GM12864 (cell line): ENCODE measurements at places on chromosomes 3 and 15.

DNA sequence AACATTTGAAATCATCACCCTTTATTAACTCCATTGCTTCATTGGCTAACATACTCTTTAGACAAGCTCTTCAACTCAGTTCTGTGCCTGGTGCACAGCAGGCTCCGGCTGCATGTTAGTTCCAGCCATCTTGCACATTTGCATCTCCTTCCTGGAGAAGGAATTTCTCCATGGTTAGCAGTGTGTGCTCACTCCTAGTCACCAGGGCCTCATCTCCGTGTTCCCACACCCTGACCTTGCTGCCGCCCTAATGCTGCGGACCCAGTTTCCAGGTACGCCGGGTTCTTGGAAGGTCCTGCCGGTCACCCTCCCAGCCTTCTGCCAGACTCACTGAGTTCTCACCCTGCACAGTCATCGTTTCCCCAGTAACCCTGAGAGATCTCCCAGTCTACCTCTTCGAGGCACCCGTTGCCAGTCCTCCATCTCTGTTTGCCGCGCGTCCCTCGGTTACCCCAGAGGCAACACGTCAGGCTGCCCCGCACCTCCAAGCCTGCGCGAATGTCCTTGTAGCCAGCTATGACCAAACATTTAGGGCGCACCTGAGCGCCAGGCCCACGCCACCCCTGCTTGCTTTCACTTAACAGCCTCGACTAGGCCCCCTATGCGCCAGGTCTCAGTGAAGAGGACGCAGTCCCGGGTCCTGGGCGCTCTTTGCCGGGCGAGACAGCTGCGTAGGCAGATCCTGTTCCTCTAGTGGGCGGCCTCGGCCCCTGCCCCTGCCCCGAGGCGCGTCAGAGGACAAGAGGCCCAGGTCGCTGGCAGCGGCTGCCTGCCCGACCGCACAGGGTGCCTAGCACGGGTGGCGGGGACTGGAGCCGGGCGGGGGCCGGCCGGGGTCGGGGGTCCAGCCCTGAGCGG is 747 bp upstream of the ZNF592 start:
- DNase-seq: no peak

DNA sequence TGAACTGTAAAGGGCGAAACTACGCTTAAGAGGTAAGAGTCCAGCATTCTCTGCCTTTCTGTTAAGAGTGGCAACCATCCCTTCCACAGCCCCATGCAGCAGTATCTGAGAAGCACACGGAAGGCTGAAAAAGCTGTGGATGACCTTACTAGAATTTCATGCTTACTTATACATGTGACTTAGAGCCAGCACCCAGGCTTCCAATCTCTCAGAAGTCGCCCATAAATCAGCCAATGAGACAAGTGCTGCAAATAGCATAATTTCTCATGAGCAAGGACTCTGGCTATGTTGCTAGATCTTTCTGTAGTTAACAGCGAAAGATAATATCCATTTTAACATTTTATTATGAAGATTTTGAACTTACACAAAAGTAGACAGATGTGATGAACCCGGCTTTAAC is 65.3 kb downstream of the IGF2BP2 start:
- DNase-seq: no peak

DNA sequence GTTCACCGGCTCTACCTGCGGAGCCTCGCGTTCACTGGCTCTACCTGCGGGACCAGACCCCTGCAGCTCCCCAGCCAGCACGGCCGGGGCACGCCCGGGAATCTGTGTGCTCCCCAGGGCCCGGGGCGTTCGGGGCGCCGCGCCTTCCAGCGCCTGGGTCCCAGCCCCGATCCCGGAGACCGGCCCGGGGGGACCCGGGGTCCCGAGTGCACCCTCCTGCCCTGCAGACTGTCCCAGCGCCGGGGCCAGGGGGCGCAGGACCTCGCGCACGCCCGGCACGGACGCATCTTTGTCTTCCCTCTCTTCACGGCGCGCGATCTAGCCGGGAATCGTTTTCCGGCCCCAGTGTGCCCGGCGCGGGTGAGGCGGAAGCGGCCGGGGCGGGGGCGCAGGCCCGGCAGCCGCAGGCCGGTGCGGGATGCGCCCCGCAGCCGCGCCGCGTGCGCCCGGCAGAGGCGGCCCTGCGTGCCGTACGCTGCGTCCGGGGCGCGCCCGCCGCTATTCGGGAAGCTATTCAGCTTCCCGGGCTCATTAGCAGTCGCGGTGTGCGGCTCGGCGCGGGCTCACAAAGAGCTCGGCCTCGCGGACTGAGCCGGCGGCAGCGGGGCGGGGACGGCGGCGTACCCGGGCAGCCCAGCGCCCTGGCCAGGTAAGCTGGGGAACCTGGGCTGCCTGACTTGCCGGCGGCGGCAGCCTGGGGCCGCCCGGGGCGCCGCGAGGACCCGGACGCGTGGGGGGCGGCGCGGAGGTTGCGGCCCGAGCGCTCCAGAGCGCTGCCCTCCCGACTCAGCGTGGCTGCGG is at the start of gene APBA2:
Gene APBA2 (plus strand): TSS at position 345 of the 801 bp plus-strand sequence. CDS start 167,911 bp downstream, outside the sequence.
- no peak for DNase-seq

- DNase-seq: no peak
Measured at GRCh38 chr15:56869573-56869972, 48.9 kb upstream of the TCF12 start.

GRCh38 chr3:122004991-122005565 is 17.0 kb downstream of the ILDR1 start:
- no peak for DNase-seq

GRCh38 chr3:180983136-180983535 is 6.4 kb downstream of the DNAJC19 start:
- no peak for DNase-seq

GRCh38 chr3:40511031-40511718 is 5.3 kb downstream of the ZNF620 start:
- no peak for DNase-seq

GRCh38 chr3:168801794-168802193 is 706.1 kb upstream of the GOLIM4 start:
- DNase-seq: no peak

GRCh38 chr15:50426428-50426827 is 2.2 kb downstream of the USP8 start:
- no peak for DNase-seq

DNA sequence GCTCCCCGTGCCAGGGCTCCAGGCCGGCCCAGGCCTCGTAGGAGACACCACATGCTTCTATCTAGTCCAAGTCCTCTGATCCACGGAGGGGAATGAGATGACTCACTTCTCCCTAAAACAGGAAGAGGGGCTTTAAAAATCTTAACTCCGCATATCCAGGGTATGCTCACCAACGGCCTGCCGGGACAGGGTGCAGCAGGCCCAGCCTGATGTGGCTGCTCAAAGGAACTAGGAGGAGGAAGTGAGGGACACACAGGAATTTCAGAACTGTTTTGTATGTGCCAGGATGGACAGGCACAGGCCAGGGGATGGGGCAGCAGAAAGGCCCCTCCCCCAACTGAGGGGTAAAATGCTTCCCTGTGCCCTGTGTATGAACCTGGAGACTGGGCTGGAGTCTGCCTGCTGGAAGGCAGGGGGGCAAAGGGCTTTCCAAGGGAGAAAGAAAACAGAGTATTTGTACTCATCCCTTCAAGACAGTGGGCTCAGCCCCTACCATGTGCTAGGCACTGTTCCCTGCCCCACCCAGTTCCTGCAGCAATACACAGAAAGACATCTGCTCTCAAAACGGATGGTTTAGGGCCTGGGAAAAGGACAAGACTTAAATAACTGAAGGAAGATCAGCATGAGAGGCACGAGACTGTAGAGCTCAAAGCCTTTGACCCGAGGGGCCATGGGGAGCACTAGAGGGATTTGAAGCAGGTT is 22.1 kb downstream of the CHDH start:
- no peak for DNase-seq

DNA sequence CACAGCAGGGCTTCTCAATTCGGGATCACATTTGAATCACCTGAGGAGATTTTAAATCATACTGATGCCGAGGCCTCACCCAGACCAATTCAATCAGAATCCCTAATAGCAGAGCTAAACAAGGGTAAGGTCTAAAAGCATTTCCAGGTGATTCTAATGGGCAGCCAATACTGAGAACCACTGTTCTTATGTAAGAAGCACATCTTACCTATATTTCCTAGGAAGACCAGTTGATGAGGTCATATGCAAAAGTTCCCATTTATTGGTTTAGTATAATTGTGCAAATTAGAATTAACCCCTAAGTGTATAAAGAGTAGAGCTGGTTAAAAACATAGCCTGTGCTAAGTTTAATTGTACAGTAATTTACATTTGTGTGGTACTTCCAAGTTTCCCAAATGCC is 2.1 kb downstream of the TIGIT start:
- DNase-seq: no peak

DNA sequence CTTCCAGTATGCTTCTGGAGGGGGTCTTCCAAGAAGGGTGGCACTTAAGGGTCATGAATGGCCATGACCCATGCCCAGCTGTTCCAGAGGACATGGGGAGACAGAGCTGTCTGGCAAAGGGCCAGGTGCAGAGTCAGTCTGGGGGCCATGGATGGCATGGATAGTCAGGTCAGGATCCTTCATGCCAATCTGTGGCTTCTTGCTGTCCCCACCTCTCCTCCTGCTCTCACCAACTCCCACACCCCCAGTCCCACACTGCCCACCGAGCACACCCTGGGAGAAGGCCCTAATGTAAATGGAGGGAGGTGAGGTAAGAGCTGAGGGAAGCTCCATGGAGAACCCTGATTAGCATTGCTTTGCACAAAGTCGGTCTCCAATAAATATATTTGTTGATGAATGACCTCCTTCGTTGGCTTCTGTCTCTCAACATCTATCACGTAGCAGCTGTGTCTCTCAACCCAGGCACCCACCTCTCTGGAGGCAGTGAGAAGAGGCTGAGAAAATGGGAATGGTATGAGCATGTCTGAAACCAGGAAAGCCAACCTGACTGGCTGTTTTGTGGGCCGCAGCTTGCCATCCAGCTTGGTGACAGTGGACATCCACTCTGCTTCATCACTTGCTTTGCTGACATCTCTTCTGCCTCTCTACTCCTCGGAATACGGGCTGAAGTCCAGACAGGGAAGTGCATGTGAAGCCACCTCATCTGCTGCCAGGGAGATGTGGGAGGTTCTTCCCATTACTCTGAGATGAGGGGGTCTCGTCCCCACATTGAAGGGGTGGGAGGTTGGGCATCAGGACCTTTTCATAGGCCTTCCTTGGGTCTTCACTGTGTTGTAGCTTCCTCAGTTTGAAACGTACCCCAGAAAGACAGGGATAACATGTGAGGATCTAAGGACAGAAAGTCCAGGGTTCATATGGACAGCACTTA is 37.7 kb upstream of the RAB6B start:
- no peak for DNase-seq

GRCh38 chr15:72487070-72487797 is 13.1 kb downstream of the ARIH1 start:
- no peak for DNase-seq

- no peak for DNase-seq
Measured at GRCh38 chr15:79897380-79897678, 515 bp upstream of the MTHFS start.

- no peak for DNase-seq
Measured at GRCh38 chr3:23314981-23315762, 112.0 kb downstream of the UBE2E2 start.

GRCh38 chr15:25415217-25415616 is 23.6 kb downstream of the UBE3A start:
- no peak for DNase-seq

DNA sequence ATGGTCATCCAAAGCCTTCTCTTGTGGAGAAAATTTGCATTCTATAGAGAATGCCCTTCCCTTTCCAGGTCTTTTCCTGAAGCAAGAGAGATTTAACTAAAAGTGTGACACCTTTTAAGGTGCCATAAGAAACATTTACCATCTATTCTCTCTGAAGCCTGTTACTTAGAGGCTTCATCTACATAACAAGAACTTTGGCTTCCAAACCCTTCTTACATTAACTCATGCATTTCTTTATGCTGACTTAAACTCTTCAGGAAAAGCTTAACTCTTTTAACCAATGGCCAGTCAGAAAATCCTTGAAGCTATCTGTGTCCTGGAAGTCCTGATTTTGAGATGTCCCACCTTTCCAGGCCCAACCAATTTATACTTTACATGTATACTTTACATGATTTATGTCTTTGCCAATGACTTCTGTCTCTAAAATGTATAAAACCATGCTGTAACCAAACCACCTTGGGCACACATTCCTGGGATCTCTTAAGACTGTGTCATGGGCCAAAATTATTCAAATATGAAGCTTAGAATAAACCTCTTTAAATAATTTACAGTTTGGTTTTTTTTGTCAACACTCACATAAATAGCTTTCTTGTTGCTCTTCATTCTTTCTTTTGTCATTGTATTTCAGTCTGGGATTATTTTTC is 472.6 kb upstream of the NECTIN3 start:
- no peak for DNase-seq

- no peak for DNase-seq
Measured at GRCh38 chr3:149371001-149371722, 6.3 kb downstream of the TM4SF1 start.

DNA sequence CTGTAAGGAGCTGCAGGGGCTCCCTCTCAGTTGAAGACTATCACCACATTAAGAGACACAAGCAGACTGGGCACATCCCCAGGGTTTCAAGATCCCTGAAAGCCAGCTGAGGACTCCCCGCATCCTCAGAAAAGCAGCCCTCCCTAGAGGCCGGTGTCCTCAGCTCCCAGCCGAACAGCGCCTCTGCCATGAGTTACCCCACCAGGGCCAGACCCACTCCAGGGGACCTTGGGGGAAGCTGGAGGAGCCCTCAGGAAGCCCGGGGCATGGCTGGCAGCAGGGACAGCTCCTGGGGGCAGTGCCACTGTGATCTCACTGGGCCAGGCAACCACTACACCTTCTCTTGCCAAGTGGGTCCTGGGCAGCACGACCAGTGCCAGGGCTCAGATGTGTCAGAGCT is 8.1 kb downstream of the KLF15 start:
- DNase-seq: no peak

DNA sequence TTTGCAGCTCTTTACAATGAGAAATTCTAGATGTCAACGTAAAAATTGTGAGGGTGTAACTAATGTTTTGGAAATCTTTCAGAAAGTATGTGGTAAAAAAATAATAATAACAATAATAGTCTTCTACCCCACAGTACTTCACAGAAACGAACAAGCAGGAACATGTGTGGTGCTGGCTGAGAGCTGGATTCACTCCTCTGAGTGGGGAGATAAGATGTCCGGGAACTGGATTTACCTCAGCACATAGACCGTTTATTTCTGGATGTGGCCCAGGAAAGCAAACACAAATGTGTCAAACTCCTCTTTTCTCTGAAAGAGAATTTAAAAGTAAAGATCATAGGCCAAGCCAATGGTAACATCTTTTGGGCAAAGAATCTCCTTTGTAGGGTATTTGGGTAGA is 103.4 kb downstream of the SLC49A4 start:
- DNase-seq: no peak

DNA sequence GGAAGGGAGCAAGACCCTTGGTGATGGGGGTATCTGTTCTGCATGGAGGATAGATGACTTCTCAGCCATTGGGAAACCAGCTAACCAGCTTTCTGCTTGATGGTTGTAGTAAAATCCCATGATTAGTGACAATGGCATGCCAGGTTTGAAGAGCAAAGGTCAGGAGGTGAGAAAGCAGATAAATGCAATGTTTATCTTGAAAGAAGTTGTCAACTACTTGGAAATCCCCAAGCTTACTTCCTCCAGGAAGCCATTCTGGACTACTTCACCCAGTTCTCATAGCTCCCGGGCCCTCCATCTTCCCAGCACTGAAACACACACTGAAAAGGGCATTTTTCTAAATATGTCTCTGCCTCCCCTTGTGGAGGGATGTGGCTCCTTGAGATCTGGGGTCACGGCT is 51.3 kb downstream of the SMAD3 start:
- DNase-seq: no peak
